ENCODE measurements at places on chromosomes 5 and 9.

DNA sequence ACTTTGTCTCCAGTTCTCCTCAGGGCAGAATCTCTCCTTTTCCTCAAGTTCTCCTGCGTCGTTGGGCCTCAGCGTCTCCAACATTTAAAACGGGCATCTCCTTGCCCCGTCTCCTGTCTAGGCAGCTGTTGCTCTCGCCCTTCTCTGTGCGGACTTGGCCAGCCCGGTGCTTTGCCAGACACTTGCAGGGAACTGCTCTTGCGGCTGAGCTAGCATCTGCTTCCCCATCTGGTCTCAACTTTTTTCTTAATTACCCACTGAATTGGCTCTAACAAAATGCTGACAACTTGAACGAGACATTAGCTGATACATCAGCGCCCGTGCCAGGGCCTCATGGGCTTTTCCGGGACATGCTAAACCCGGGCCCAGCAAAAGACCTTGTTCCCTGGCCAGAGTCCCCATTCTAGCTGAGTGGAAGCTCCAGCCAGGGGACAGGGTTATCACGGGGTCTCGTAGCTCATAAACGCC, 25.1 kb downstream of the ZNF618 start:
- DNase-seq: peak; percentile 53

DNA sequence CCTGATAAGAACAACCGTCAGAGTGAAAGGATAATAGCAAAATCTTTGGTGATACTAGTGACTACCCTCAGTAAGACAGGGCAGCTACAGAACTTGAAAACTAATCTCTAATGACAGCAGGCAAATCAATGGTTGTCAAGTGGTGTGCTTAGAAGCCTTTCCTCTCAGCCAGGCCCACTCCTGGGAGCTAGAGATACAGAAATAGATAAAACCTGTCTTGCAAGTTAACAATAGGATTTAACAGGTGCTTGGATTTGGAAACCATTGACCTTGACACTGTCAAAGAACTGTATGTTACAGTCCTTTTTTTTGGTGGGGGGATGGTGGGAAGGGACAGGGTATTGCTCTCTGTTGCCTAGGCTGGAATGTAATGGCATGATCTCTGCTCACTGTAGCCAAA, 118.6 kb downstream of the BASP1 start:
- no peak for DNase-seq

DNA sequence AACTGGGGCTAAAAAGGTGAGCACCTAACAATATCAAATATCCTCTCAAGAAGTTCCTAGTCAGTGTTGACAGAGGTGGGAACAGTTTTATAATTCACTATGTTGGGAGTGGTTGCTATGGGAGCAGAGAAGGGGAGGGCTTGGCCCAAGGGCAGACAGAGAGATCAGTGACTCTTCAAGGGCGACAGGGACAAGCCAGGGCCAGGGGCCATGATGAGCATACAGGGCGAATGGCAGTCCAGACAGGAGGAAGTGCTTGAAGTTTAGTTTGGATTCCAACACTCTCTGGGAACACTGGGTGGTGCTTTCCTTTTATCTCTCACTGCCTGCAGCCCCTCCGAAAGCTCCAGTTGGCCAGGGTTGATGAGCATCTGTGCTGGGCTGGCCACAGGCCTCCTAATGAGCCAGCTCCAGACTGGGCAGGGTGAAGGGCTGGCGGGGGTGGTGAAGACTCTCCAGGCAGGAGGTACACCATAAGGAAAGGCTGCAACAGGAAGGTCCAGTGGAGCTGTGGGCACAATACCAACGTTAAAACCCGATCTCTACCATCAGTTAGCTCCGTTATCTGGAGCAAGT, 111.3 kb downstream of the TMEM174 start:
- no peak for DNase-seq

GRCh38 chr9:93159601-93160471, 24.1 kb upstream of the WNK2 start:
- DNase-seq: no peak

DNA sequence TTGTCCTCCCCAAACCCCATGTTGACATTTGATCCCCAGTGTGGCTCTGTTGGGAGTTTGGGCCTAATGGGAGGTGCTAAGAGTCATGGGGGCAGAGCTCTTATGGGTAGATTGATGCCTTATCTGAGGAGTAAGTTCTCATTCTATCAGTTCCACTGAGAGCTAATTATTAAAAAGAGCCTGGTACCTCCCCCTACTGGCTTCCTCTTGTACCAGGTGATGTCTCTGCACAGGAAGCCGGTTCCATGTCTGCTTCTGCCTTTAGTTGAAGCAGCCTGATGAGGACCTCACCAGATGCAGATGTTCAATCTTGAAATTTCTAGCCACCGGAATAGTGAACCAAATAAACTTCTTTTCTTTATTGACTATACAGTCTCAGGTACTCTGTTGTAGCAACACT, 10.8 kb downstream of the GABRB2 start:
- no peak for DNase-seq

GRCh38 chr5:153404747-153405146, 85.7 kb upstream of the GRIA1 start:
- no peak for DNase-seq

DNA sequence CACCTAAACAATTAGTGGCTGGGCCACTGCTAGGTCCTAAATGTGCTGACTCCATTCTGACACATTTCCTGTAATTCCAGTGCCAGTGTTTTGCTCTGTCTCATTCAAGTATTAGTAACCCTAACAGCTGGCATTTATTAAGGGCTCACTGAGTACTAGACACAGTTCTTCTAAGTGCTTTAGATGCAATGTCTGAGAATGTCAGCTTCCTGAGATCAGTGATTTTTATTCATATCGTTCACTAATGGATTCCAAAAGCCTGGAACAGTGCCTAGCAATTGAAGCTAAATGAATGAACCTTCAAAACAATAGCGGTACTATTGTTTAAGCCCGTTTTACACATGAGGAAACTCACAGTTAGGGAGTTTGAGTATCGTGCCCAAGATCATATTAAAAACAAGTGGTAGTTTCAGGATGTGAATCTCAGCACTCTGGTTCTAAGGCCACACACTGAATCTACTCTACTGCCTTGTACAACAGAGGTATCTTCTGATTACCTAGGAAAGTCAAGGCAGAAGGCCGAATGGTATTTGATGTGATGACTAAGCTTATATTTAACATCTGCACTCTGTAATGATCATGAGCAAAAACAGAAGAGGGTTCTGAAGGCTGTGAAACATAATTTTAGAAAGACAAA, 304.0 kb downstream of the PJA2 start:
- DNase-seq: peak; percentile 64

DNA sequence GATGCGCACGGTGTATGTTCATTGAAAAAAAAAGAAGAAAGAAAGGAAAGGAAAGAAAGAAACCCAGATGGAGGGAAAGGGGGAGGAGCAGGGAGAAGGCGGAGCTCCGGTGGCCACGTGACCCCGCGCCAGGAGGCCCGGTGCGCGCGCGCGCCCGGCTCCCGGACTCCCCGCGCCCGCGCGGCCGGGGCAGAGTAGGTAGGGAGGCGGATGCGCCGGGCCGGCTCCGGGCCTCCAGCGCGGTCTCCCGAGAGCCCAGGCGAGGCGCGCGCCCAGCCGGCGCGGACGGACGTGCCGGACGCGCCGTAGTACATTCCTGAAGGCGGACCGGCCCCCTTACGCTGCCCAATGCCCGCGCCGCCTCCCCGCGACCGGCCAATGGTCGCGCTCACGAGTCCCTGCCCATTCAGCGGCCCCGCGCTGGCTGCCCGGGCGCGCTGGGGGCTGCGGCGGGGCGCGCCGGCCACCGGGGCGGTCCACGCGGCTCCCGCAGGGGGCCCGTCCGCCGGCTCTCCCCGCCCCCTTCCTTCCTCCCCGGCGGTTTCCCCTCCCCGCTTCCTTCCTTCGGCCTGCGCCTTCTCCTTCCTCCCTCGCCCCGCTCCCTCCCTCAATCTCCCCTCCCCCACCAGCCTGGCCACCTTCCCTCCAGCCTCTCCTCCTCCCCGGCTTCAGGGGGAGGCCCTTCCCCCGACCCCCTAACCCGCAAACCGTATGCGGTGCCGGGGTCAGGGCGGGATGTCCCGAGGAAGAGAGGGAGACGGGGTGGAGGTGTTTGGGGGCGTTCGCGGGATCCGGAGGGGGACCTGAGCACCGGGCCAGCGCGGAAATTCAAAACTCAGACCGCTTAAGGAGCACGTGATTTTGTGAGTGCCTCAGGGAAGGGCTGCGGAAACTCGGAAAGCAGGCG, 5.8 kb downstream of the PTCH1 start:
- peak; percentile 80 for DNase-seq

DNA sequence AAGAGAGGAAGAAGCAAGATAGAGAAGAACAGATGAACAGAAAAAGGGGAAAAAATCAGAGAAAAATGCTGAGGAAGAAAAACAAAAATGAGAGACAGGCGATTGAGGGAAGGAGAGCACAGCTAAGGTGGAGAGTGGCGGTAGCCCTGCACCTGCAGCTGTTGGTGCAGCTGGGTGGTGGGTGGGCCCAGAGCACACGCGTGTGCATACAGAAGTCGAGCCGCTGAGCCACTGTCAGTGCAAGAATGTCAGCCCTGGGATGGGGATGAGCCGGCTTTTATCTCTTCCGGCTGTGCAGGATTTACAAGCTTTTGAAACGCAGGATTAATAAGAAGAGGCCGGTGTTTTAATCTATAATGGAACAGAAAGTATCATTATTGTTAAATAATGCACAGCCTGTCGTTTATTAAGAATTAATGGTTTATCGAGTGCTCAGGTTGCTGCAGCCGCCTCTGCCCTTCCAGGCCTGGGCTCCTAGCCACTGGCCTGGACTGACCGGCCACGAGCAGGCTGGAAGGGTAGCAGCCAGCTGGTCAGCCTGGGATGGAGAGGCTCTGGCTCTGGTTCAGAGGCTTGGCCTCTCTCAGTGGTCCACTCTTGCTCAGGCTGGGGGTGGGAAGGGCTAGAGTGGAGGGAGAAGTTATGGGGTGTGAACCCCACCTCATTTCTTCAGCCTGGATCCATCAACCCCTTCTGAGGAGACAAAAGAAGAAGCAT, 68.7 kb downstream of the PCDH1 start:
- no peak for DNase-seq
